ENCODE measurements at places on chromosomes 5 and 9.
A peak's percentile ranks its signal among the peaks of the same experiment; 100 is the strongest.

DNA sequence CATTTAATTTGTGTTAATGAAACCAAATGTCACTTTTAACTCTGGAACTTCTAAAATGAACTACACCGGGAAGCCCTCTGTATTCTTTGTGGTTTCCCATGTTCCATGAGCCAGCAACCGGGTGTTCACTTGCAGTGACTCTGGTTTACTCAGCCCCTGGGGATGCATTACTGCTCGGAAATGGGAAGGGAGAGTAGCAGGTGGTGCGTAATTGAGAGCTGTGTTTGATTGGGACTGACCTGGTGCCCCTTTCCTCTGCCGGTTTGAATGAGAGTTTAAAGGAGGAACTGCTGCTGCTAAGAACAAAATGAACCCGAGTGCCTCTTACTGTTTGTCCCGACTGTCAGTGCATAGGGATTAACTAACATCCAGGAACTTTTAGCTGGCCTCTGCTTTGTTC lies 100.1 kb upstream of the DHFR start:
- DNase-seq: no peak

DNA sequence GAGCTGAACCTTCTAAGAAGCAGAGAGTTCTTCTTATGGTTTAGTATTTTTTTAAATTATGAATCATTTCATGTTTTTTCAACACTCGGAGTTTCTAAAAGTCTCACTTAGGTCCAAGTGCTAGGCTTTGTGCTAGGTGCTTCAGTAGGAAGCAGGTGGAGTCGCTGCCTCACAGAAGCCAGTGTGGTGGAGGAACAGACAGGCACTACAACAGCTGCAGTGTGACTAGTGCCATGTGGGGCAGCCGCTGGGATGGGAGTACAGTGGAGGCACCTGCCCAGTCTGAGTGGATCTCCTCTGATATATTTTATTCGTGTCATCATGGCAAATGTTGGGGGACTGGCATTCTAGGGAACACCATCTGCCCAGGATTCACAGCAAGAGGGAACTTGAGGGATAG lies 15.3 kb downstream of the PCDHGC5 start:
- no peak for DNase-seq

DNA sequence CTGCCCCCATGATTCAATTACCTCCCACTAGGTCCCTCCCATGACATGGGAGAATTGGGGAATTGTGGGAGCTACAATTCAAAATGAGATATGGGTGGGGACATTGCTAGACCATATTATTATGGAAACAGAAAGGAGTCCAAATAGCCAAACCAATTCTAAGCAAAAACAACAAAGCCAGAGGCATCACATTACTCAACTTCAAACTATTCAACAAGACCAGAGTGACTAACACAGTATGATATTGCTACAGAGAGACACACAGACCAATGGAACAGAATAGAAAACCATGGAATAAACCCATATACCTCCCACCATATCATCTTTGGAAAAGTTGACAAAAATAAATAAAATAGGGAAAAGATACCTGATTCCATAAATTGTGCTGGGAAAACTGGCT lies 710.5 kb upstream of the CDH9 start:
- peak; percentile 14 for DNase-seq

DNA sequence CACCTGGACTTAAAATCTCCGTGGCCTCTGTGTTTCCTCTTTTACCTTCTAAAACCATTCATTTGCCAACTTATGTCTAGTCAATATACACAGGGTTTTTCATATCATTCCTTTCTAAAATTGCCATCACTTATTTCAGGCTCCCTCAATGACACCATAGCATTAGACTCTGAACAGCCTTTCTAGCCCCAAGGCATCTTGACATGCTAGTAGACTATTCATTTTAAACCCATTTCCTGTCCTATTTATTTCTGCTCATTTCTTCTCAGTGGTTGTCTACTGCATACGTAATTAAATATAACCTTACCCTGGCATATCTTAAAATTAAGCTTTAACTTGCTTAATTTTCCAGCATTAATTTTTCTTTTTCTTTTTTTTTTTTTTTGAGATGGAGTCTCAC lies 83.2 kb downstream of the PHAX start:
- no peak for DNase-seq

- peak; percentile 39 for DNase-seq
These were observed 11.8 kb downstream of the DEPDC1B start for GRCh38 chr5:60687927-60688720.

GRCh38 chr5:123273984-123274383 lies 149.2 kb downstream of the CEP120 start:
- peak; percentile 10 for DNase-seq

- DNase-seq: no peak
These were observed 7.9 kb downstream of the WWC1 start for GRCh38 chr5:168299372-168299771.

DNA sequence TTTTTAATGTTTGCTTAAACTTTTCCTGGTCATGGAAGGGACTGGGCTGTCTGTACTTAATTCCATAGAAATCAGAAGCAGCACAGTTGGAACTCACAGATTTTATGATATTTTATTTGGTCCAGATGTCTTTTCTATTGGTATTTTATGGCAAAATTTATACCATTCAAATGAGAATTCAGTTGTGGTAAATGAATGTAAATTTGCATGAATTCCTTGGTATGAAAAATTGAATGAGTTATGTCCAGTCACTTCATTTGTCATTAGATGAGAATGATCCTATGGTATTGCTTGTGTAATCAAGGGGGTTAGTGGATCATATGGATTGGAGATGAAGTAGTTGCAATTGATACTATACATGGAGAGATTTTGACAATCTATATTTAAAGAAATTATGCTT lies 188.0 kb downstream of the KDM4C start:
- peak; percentile 37 for DNase-seq

GRCh38 chr5:133247881-133248624 lies 196.2 kb downstream of the HSPA4 start:
- no peak for DNase-seq

- DNase-seq: no peak
These were observed 213.3 kb downstream of the SEMA6A start for GRCh38 chr5:116361171-116361967.

DNA sequence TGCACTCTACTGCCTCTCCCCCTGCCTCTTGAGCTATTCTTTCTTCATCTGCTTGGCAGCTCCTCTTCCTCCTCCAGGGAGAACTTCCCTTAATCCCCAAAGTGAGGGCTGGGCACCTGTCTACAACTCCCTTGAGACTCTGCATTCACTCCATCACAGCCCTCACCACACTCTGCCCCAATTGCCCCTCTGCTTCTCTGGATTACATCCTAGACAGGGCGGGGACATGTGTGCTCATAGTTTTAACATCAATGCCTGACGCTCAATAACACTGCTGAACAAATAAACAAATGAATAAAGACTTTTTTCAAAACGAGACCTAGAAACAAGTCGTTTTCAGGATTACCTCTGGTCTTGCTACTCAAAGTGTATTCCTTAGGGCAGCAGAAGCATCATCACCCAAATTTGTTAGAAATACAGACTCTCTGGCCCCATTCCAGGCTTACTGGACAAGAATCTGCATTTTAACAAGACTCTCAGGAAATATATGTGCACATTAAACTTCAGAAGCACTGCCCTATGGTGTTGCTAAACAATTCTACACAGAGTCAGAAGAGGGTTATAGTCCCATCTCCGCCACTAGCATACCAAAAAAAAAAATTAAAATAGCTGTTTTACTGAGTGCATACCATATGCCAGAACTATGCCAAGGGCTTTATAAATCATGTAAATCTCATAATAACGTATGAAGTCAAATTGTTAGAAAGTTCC lies 115.6 kb downstream of the CDK5RAP2 start:
- DNase-seq: no peak

DNA sequence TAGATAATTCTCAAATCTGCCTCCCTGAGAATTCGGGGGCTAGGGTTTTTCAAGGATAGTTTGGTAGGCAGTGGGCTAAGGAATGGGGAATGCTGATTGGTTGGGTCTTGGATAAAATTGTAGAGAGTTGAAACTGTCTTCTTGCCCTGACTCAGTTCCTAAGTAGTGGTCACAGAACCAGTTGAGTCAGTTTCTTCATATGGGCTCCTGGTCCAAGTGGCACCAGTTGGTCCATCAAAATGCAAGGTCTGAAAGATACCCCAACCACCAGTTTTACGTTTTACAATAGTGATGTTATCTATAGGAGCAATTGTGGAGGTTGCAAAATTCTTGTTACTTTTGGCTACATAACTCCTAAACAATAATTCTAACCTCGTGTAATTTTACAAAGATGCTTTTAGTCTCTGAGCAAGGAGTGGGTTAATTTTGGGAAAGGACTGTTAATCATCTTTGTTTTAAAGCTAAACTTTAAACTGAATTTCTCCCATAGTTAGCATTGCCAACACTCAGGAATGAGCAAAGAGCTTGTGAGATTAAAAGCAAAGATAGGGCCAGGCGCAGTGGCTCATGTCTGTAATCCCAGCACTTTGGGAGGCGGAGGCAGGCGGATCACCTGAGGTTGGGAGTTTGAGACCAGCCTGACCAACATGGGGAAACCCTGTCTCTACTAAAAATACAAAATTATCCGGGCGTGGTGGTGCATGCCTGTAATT lies 7.7 kb downstream of the CDK7 start:
- no peak for DNase-seq

DNA sequence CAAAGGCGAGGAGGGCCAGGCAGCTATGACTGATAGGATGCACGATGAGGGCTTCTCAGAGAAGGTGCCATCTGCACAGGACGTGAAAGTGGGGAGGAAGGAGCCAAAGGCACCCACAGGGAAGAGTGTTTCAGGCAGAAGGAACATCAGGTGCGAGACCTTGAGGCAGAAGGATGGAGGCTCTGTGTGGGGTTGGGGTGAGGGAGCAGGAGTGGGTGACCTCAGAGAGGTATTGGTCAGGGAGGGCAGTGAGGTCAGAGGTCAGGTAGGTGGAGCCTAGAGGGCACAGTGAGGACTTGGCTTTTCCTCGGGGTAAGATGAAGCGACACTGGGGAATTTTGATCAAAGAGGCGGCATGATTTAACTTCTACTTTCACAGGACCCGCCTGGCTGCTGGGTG lies 64.7 kb upstream of the XPA start:
- no peak for DNase-seq

DNA sequence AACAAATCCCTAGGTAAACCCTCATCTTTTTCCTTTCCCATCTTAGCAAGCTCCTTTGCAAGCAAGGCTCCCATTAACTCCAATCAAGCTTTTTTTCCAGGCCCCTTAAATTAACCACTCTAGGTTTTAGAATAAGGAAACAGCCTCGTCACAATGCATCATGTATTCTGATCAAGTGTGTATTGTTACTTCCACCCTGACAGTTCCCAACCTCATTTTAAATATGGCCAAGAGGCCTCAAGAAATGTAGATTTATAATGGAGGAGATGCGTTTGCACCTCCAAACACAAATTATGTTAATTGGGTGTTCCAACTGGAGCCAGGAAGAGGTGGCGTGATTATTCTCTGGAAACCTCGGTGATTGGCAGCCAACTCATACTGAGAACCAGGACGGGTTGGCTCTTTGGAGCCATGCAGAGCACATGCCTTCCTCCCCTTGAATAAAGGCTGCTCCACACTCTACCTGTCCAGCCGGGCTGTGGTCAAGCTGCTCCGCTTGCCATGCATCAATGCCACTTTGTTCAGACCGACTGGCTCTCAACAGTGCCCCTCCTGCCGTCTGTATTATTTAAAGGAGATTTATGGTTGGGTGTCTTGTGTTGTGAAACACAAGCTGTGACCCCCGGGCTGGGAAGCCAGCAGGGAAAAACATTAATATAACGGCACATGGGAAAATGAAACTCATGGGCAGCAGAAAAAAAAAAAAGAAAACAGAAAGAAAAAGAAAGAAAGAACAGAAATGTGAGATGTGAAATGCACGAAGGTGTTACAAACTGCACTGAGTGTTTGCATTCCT lies 191.1 kb downstream of the EBF1 start:
- DNase-seq: no peak

GRCh38 chr5:164532235-164532900 lies 1026.9 kb downstream of the MAT2B start:
- no peak for DNase-seq

DNA sequence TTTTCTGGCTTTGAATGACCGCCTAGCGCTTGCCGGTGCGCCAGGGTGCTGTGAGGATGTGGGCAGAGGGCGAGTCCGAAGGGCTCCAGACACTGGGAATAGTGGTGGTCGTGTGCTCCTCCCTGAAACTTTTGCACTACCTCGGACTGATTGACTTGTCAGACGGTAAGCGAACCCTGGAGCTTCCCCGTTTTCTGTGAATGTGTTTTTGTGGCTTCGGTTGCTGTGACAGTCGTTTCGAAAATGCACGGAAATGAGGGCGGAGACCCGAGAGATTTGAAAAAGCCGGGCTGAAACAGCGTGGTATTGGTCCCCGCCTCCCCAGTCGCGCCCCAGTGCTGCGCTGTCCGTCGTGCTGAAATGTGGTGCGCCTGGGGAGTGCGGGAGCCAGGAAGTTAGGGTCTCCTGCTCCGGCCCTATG lies 102.5 kb upstream of the GABRP start:
- peak; percentile 24 for DNase-seq

- DNase-seq: peak; percentile 11
These were observed 124.7 kb upstream of the TBC1D2 start for GRCh38 chr9:98380065-98380681.

DNA sequence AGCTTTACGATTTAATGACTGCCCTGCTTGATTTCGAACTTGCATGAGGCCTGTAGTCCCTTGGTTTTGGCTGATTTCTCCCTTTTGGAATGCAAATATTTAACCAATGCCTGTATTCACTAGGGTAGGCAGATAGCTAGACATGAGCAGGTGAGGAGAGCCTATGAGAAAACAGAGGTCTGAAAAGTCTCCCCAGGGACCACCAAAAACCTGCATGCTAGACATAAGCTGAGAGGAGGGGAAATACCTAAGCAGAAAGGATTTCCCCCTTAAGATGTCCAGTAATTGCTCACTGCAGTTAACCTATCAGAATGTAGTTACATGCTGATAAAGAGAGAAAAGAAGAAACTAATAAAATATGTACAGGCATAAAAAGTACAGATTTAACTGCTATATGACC lies 667.4 kb upstream of the SEMA6A start:
- DNase-seq: no peak

- DNase-seq: no peak
These were observed 14.5 kb downstream of the VAV2 start for GRCh38 chr9:133977421-133978201.

- no peak for DNase-seq
These were observed 283.1 kb upstream of the RGMB start for GRCh38 chr5:98490348-98490747.

DNA sequence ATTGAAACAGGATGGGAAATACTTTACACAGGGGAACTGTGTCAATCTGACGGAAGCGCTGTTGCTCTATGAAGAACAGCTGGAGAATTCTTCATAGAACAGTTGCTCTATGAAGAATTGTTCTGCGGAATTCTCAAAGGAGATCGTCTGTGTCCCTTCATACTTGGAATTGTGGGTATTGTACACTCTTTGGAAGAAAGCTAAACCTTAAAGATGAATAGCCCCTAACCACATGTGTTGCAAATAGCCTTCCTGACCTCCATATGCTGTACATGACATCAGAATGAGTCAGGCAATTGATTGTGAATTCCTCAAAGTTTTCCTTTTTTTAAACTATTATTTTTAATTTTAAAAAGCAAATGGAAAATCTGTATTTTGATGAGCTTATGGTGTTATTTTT lies 15.6 kb downstream of the NIM1K start:
- peak; percentile 66 for DNase-seq

Measured in PC-3 (cell line).